Activated naive CD4-positive, alpha-beta T cell treated with anti-CD3 and anti-CD28 coated beads, Interleukin-2, amount 50 U/mL, for 72 hours (primary cell): ENCODE measurements at places on chromosomes 4 and X.

GRCh38 chr4:180664766-180665368 lies 1578.3 kb upstream of the TENM3 start:
- no peak for DNase-seq

DNA sequence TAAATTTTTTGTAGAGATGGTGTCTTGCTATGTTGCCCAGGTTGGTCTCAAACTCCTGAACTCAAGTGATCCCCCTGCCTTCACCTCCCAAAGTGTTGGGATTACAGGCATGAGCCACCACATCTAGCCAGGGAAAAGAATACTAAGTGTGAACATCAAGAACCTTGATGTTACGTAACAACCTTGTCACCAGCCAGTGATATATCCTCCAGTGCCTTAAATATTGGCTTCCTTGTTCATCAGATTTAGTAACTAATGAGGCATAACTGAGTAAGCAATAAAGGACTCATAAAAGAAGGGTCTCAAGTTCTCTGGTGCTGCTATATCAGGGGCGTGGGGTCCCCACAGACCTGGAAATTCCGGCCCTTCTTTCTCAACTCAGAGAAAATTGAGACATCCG lies 60.5 kb upstream of the ENPEP start:
- no peak for DNase-seq

DNA sequence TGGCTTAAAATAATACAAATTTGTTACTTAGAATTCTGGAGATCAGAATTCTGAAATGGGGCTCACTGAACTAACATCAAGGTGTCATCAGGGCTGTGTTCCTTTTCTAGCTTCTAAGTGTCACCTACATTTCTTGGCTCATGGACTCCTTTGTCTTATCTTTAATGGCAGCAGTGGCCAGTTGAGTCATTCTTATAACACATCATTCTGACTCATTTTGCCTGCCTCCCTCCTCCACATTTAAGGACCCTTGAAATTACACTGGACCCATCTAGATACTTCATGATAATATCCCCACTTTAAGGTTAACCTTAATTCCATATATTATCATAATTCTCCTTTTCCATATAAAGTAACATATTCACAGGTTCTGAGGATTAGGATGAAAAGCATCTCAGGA lies 215.9 kb downstream of the GUCY2F start:
- no peak for DNase-seq

DNA sequence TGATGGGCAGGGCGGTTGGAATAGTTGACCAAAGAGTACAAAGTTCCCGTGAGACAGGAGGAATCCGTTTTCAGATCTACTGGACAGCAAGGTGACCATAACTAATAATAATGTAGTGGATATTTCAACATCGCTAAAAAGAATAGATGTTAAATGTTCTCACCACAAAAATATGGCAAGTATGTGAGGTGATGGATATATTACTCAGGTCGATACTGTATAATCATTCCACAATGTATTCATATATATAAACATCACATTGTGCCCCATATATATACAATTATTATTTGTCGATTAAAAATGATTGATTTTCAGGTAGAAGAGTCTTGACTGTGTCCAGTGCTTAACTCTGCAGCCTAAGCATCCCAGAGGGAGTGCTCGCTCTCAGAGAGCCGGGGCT lies 141.6 kb upstream of the TENM3 start:
- no peak for DNase-seq

GRCh38 chrX:110056419-110056818 lies 53.5 kb downstream of the TMEM164 start:
- DNase-seq, result no peak
